Thoracic aorta (tissue), 2 donors: ENCODE measurements at places on chromosomes 6 and 20. TPM values are rescaled to one million over a fixed set of nuclear protein-coding genes. Genes with fewer than 3 reads are reported as not detected.

DNA sequence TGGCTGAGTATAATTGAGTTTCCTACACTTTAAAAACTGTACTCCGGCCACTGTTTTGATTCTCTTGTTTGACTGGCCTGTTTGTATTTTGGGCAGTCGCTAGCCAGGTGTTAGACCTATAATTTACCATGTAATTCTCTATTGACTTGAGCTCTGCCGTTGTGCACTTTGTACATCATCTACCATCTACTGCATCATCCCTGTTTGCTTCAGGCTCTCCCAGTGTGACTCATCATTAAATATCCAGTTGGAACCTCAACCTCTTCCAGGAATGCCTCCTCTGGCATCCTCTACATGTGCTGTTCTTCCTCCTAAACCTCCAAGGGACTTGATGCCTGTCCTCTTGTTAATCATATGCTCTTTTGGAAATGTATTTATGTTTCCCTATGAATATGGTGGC lies 72.3 kb downstream of the FARS2 start:
- no peak for DNase-seq

TP53INP2 gene
- 27.7 TPM for total RNA-seq

DNA sequence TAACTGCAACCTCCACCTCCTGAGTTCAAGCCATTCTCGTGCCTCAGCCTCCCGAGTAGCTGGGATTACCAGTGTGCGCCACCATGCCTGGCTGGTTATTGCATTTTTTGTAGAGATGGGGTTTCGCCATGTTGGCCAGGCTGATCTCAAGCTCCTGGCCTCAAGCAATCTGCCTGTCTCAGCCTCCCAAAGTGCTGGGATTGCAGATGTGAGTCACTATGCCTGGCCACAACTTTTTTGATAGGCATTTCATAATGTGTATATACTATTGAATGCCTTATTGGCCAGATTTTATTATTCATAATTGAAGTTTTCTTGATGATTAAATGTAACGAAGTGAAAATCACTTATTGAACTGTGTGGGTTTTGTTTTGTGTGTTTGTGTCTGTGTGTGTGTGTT lies 27.9 kb downstream of the FIG4 start:
- no peak for DNase-seq

RIPOR2 gene
- total RNA-seq, result 6.0 TPM

CCDC170 gene
- total RNA-seq, result 0.81 TPM

DNA sequence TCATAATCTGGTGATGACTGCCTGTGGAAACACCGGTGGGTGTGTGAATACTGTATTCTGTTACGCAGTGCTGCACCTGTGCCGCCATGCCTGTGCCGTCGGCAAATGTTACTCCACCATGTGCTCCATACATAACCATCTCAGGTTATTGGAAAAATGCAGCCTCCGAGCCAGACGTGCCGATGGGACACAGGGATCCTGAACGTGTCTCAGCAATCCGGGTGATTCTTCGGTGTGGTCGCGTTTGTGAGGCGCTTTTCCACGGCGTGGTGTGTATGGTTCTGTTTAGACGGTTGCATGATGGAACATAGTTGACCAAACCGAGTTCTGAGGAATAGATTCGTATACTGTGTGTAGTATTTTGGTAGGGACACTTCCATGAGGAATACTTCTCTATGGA lies 130.3 kb downstream of the SMOC2 start:
- DNase-seq, result no peak

CALHM6 gene
- total RNA-seq, result 15.0 TPM

MOXD1 gene
- total RNA-seq, result 17.3 TPM

- DNase-seq, result no peak
Measured at GRCh38 chr20:62198931-62199330, 16.1 kb downstream of the MTG2 start.

GRCh38 chr6:37624121-37624520 lies 73.6 kb downstream of the MDGA1 start:
- no peak for DNase-seq

NKAIN4 gene
- total RNA-seq, result not detected

DNA sequence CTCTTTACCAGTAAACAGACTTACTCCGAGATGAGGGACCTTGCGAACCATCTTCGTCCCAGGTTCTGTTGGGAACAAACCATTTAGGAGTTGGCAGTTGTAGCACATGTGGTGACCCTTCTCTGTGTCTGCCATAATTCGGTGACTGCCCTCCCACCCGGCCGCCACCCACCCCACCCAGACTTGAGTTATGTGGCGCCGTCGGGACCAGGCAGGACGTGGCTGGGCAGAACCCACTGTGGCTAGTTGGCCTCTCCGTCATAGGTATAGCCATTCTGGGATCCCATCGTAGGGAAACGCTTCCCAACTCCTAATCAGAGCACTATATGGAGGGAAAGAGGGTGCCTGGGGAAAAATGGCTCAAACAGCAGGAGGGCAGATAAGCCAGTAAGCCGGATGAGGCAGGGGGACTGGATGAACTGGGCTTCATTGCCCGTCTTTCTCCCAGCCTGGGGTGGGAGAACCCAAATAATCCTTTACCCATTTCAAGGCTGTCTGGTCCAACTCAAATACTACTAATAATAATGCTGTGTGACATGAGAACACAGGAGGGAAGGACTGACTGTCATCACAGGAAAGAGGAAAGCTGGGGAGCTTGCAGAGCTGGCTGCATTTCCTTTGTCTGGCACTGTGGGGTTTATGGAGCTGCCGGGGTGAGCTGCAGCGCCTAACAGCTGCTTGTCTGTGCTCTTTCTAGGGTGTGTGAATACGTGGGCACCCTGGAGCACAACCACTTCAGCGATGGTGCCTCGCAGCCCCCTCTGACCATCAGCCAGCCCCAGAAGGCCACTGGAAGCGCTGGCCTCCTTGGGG lies 73.0 kb upstream of the PBOV1 start:
- no peak for DNase-seq

- no peak for DNase-seq
Measured at GRCh38 chr20:49447946-49448809, 34.3 kb downstream of the KCNB1 start.

DNA sequence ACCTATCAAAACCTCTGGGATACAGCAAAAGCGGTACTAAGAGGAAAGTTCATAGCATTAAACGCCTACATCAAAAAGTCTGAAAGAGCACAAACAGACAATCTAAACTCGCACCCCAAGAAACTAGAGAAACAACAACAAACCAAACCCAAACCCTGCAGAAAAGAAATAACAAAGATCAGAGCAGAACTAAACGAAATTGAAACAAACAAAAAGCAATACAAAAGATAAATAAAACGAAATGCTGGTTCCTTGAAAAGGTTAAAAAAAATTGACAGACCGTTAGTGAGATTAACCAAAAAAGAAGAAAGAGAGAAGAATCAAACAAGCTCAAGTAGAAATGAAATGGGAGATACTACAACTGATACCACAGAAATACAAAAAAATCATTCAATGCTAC lies 302.3 kb downstream of the RNGTT start:
- no peak for DNase-seq

SRSF12 gene
- 1.3 TPM for total RNA-seq

- no peak for DNase-seq
Measured at GRCh38 chr6:56279331-56280080, 32.1 kb upstream of the COL21A1 start.

HLA-DOA gene
- 19.4 TPM for total RNA-seq

GRCh38 chr6:150830439-150831165 lies 34.9 kb upstream of the MTHFD1L start:
- DNase-seq, result no peak

- DNase-seq, result no peak
Measured at GRCh38 chr6:28896505-28897368, 27.0 kb downstream of the TRIM27 start.

DNA sequence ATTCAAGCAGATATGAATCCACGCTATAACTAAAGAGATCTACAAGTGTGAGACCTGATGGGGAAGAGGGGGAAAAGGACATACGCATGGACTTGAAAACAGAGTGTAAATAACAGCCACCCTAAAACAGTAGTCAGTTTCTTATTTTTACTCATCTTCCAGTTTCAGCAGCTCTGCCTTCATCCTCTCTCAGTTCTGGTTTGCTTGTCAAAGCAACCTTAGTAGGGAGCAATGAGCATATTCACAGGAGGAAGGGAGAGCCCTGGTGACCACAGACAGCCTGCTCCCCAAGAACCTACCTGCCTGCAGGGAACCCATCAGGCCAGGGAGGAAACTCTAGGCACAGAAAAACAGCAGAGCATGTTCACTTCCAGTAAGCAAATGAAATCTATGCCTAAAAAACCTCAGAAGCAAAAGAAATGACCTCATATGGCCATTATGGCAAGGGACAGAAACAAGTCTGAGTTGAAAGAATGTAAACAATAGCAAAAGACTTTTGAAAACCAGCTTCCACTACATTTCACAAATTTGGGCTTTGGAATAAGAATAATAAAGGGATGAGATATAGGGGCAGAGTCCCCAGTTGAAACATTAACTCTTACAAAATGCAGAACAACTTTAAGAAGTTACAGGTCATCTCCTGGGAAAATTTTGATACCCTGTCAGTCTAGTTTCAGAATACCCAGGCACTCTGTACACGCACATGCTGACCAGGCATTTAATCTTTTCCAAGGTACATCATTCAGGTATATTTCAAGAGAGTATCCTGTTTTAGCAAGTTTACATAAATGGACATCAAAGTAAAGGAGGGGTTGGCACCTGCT lies 120.8 kb upstream of the BCLAF1 start:
- DNase-seq, result no peak

TINAG gene
- not detected for total RNA-seq

- DNase-seq, result no peak
Measured at GRCh38 chr6:73290435-73290834, 27.4 kb upstream of the KHDC1 start.

- no peak for DNase-seq
Measured at GRCh38 chr20:50048420-50049166, 64.4 kb downstream of the UBE2V1 start.

DNA sequence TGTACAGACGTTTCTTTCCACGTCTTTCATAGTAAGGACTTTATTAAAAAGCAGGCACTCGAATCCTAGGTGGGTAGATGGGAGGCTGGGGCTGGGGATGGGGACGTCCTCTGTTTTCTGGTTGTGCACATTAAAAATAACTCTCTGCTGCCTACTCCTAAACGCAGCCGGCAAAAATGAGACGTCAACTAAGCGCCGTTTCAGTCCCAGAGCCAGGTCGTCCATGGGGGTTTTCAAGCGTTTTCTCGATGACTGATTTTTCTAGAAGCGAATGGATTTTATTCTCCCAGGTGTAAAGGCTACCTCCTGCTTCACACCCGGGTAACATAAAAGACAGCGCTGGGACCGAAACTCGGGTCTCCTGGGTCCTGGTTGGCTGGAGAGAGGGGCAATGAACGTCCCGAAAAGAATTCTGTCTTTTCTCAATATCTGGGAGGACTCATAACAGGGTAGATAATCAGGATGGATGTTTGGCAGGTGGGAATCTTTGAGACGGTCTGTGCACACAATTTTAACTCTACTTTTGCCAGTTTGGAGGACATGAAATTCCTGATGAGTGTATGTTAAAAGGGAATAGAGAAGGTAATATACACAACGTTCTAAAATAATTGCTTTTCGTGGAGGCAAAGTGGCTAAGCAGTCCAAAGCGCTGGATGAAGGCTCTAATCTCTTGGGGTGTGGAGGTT lies 25.2 kb downstream of the GPX6 start:
- no peak for DNase-seq

GRCh38 chr20:3687655-3688054 lies 5.8 kb upstream of the ADAM33 start:
- DNase-seq, result no peak

OOEP gene
- total RNA-seq, result not detected

SYTL3 gene
- total RNA-seq, result 9.6 TPM

DNA sequence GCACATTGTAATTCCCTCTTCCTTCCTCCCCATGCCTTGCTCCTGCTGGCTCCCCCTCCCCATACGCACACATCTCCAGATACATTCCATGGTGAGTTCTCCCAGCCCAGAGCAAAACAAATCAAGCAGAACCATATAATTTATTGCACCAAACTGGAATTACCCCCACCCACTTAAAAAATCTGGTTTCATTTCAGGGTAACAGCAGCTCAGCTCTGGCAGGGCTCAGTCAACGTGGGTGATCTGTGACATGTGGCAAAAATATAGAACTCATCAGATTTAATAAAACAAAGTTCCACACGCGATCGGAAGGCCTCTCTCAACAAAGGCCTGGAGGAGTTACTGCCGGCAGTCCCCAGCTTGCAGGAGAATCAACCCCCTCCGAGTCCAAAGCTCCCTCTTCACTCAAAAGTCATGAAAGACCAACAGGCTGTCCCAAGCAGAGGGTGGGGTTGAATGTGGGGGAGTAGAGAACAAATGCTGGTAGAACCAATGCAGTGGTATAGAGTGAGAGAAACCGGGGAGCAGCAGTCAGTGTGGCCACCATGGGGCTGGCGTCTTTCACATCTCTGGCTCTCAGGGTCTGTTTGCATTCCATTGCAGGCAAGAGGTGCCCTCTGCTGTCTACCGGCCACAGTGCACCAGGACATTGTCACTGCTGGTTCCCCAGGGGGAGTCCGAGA lies 323.3 kb upstream of the NT5E start:
- DNase-seq, result no peak

GRCh38 chr6:119218548-119218947 lies 131.0 kb downstream of the MAN1A1 start:
- no peak for DNase-seq

CRISP3 gene
- not detected for total RNA-seq
